ENCODE measurements at places on chromosomes 1 and 21.

DNA sequence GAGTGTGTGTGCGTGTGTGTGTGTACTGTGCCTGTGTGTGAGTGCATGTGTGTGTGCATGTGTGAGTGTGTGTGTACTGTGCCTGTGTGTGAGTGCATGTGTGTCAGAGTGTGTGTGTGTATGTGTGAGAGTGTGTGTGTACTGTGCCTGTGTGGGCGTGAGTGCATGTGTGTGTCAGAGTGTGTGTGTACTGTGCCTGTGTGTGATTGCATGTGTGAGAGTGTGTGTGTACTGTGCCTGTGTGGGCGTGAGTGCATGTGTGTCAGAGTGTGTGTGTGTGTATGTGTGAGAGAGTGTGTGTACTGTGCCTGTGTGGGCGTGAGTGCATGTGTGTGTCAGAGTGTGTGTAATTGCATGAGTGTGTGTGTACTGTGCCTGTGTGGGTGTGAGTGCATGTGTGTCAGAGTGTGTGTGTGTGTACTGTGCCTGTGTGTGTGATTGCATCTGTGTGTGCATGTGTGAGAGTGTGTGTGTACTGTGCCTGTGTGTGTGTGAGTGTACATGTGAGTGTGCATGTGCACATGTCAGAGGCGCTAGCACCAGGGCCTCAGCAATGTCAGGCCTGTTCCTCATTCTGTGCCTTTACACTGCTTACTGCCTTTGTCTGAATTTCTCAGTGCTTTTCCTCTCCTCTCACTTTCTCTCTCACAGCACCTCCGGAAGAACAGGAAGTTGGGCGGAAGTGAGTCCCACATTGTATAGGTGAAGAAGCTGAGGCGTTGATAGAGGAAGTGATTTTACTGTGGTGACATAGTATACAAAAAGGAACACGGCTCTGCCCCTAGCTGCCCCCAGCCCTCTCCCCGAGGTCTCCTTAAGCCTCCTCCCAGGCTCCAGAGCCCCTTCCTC, 4.9 kb downstream of the SLC5A9 start:
- H3K27ac ChIP-seq = no peak overlapping the region
- no peaks in the 10 kb centered on the region for H3K4me1 ChIP-seq
- no peak for DNase-seq
- H3K4me3 ChIP-seq = no peak overlapping the region
- H3K27me3 ChIP-seq = no peaks in the 10 kb centered on the region

DNA sequence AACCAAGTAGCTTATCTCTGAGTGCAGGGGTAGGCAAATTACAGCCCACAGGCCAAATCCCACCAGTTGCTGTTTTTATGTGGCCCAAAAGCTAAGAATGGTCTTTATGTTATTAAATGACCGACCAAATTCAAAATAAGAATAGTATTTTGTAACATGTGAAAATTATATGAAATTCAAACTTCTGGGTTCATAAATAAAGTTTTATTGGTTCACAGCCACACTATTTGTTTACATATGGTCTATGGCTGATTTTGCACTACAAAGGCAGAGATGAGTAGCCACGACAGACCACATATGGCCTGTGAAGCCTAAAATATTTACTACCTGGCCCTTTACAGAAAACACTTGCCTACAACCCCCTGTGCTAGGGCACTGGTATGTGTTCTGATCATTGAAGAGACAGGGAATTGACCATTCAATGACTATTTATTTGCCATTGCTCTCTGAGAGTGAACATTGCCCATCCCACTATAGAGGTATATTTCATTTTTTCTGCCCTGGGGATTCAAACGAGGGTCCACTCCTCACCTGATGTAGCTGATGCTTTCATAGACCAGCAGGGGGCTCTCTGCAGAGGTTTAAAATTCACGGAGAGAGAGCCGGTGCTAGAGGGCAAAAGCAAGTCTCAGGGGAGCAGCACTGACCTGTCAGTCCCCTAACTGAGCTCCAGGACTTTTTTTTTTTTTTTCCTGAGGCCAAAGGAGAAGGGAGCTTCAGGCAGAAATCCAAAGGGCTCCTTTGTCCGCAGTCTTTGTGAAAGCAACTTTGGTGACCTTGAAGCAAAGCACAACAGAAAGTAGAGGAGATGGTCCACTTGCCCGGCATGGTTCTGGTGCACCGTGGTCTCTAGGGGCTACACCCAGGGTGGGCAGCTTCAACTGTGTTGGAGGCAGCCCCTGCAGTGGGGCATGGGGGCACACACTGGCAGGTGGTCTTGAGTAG, 7.3 kb upstream of the GNL2 start:
- no peaks in the 10 kb centered on the region for H3K27me3 ChIP-seq
- no peak overlapping the region for H3K27ac ChIP-seq
- H3K36me3 ChIP-seq = no peaks in the 10 kb centered on the region
- H3K4me1 ChIP-seq = no peaks in the 10 kb centered on the region

DNA sequence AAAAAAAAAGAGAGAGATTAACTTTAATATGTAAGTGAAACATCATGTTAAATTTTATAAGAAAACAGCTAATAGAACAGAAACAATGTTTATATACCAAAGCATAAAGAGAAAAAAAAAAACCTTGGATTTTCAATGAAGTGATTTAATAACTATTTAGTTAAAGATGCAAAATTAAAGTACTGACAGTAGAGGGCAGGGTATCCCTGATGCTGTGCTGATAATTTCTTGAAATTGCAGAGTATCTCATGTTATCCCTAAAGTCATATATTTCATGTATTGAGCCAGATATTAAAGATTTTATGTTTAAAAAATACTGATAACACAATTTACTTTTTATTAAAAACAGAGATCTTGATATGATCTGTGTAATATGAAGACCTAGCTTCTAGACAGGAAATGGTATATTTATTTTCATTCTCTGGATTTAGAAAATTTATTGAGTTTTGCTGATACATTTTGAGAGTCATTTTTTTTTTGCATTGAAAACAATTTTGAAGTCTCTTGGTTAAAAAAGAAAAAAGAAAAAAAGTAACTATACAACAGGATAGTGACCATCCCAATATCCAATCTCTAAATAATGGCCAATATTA, 273.2 kb downstream of the USP25 start:
- no peaks in the 10 kb centered on the region for H3K36me3 ChIP-seq
- DNase-seq = no peak
- H3K4me1 ChIP-seq = no peaks in the 10 kb centered on the region
- no peak overlapping the region for H3K27ac ChIP-seq

GRCh38 chr1:56798053-56798471, 21.1 kb downstream of the FYB2 start:
- no peaks in the 10 kb centered on the region for H3K4me1 ChIP-seq
- no peak overlapping the region for H3K27ac ChIP-seq
- H3K27me3 ChIP-seq = no peaks in the 10 kb centered on the region
- DNase-seq = no peak

DNA sequence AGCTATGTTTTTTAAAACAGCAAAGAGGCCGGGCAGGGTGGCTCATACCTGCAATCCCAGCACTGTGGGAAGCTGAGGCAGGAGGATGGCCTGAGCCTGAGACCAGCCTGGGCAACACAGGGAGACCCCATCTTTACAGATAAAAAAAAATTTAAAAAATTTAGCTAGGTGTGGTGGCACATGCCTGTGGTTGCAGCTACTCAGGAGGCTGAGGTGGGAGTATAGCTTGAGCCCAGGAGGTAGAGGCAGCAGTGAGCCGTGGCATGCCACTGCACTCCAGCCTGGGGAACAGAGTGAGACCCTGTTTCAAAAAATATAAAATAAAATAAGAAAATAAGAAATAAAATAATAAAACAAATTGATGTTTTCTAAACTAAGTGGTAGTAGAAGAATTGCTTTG, 8.4 kb downstream of the SLC35A3 start:
- H3K36me3 ChIP-seq = no peaks in the 10 kb centered on the region
- H3K27ac ChIP-seq = no peak overlapping the region
- H3K4me1 ChIP-seq = no peaks in the 10 kb centered on the region

DNA sequence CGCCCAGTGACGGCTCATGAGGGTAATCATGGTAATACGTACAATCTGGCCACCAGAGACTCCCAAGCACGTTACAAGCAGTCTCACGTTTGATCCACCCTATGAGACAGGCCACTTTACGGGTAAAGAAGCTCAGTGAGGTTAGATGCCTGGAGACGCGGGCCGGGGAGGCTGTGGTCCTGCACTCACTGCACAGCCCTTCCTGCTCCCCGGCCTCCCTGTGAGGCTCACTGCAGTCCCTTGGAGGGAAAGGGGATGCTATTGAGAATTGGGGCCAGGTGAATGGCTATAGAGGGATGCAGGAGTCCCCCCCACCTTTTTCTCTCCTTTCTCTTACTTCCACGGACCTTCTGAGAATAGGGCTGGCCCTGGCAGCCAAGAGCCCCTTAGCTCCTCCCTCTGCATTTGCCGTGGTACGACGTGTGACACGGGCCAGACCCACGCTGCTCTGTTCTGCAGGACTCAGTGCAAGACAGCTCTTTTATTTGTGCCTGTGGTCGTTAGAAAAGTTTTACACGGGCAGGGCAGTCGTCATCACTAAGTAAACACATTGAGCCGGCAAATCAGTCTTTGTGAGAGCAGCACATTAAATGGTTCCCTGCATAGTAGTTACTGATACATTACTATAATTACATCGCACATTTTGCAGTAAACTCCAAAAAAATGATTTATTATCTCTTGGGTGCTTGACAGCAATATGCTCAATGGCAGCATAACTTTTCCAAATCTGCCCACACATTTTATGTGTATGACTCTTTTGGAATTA, 18.8 kb downstream of the KIF26B start:
- H3K27me3 ChIP-seq = no peaks in the 10 kb centered on the region
- no peaks in the 10 kb centered on the region for H3K4me1 ChIP-seq
- H3K36me3 ChIP-seq = no peaks in the 10 kb centered on the region
- no peak for DNase-seq

GRCh38 chr1:67522001-67522441, 91.8 kb upstream of the SERBP1 start:
- no peaks in the 10 kb centered on the region for H3K27me3 ChIP-seq
- no peaks in the 10 kb centered on the region for H3K4me1 ChIP-seq

DNA sequence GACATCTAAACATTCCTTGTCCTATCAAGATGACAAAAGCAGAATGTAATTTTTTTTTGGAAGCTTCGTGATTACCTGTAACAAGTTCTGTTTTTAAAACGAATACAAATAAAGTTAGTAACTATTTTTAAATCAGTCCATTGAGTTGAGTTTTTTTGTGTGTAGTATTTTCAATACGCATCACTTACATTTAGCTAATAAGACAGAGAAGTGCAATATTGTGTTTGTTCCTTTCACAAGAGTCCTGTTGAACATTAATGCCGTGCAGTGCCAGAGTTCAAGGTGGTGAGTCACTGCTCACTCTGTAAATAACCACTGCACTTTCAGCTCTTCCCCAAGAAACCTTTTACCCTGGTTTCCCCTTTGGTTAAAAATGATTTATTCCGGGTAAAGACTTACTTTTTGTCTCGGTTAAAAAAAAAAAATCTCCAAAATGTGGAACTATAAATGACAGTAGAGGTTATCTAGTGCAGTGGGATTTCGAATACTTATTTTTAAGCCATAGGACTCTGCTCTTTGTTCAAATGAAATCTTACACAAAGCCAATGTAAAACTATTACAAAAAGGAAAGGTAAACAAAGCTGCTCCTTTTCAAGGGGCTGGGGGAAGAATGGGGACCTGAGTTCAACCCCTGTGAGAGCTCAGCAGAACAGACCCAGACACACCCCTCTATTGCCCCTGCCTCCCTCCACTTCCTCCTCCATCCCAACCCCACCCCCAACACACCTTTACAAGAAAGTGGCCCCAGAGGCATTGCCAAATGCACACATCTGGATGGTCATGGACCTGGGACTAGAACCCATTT, 14.8 kb upstream of the NCMAP start:
- H3K36me3 ChIP-seq = no peaks in the 10 kb centered on the region
- H3K27ac ChIP-seq = peak overlapping the region; percentile 74
- no peaks in the 10 kb centered on the region for H3K27me3 ChIP-seq
- peak; percentile 75 for DNase-seq

- no peaks in the 10 kb centered on the region for H3K27me3 ChIP-seq
- H3K4me3 ChIP-seq = no peak overlapping the region
- H3K27ac ChIP-seq = no peak overlapping the region
These were observed 317.4 kb upstream of the RUNX1 start for GRCh38 chr21:35366394-35367080.

- no peak overlapping the region for H3K4me3 ChIP-seq
- DNase-seq = peak; percentile 71
- peak overlapping the region; percentile 63 for H3K27ac ChIP-seq
- H3K36me3 ChIP-seq = no peaks in the 10 kb centered on the region
These were observed 22.2 kb downstream of the SLC25A33 start for GRCh38 chr1:9561429-9561828.

- no peak overlapping the region for H3K27ac ChIP-seq
- DNase-seq = no peak
- no peaks in the 10 kb centered on the region for H3K27me3 ChIP-seq
- no peak overlapping the region for H3K4me3 ChIP-seq
These were observed 3.2 kb downstream of the TMEM201 start for GRCh38 chr1:9591669-9592509.

GRCh38 chr1:159266832-159267231, 35.3 kb upstream of the FCER1A start:
- no peak overlapping the region for H3K4me3 ChIP-seq
- DNase-seq = no peak
- no peaks in the 10 kb centered on the region for H3K27me3 ChIP-seq
- no peak overlapping the region for H3K27ac ChIP-seq
- no peaks in the 10 kb centered on the region for H3K36me3 ChIP-seq
- H3K4me1 ChIP-seq = no peaks in the 10 kb centered on the region

GRCh38 chr21:31564439-31564838, 95.1 kb upstream of the SOD1 start:
- no peaks in the 10 kb centered on the region for H3K4me1 ChIP-seq
- DNase-seq = no peak
- no peak overlapping the region for H3K4me3 ChIP-seq

DNA sequence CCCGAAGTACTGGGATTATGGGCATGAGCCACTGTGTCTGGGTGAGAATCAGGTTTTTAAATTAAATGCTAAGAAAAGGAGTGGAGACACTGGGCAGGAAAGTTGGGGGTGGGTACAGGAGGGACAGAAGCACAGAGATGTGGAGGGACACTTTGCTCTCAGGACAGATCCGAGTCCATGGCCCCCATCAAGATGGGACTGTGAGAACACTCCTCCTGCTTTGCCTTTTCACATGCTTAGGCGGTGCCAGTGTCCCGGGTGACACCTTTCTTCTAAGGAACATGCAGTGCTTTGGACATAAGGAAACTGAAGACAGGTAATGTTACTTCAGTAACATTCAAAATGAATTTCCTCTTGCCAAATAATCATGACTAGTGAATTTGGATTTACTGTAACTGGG, 16.7 kb downstream of the SLC25A33 start:
- H3K36me3 ChIP-seq = no peaks in the 10 kb centered on the region
- DNase-seq = no peak
- no peaks in the 10 kb centered on the region for H3K27me3 ChIP-seq
- H3K4me1 ChIP-seq = peaks cover 78% of the 10 kb centered on the region

- no peaks in the 10 kb centered on the region for H3K27me3 ChIP-seq
- H3K4me3 ChIP-seq = no peak overlapping the region
- H3K36me3 ChIP-seq = no peaks in the 10 kb centered on the region
- H3K4me1 ChIP-seq = peaks cover 18% of the 10 kb centered on the region
- peak overlapping the region; percentile 39 for H3K27ac ChIP-seq
- peak; percentile 67 for DNase-seq
These were observed 2.6 kb downstream of the COL16A1 start for GRCh38 chr1:31701091-31701736.

GRCh38 chr1:35536556-35537162, 20.5 kb downstream of the KIAA0319L start:
- H3K4me1 ChIP-seq = peaks cover 59% of the 10 kb centered on the region
- DNase-seq = no peak
- H3K27me3 ChIP-seq = no peaks in the 10 kb centered on the region
- no peaks in the 10 kb centered on the region for H3K36me3 ChIP-seq
- H3K4me3 ChIP-seq = no peak overlapping the region

- H3K36me3 ChIP-seq = no peaks in the 10 kb centered on the region
- H3K27ac ChIP-seq = no peak overlapping the region
- peaks cover 12% of the 10 kb centered on the region for H3K4me1 ChIP-seq
- H3K27me3 ChIP-seq = no peaks in the 10 kb centered on the region
- H3K4me3 ChIP-seq = no peak overlapping the region
These were observed 27.5 kb downstream of the ZP4 start for GRCh38 chr1:237863234-237863633.

Measured in thyroid gland (tissue), 4 donors.